ENCODE measurements at places on chromosomes 6 and 20.

DNA sequence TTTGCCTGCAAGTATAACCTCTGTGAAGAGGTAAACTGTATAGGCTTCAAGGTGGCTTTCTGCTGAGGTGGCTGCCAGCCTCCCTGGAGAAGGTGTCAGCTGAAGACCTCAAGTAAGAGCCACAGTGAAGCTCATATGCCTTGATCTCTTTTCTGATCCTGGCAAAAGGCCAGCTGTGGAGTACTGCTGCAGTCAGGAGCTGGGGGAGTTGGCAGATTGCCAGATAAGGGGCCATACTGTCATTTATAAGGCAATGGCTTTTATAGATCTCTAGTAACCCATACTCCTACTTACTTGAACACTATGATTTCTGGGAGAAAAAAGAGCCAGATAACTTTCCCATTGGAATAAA is 8.8 kb upstream of the CEP85L start:
- peak; percentile 53 for DNase-seq

DNA sequence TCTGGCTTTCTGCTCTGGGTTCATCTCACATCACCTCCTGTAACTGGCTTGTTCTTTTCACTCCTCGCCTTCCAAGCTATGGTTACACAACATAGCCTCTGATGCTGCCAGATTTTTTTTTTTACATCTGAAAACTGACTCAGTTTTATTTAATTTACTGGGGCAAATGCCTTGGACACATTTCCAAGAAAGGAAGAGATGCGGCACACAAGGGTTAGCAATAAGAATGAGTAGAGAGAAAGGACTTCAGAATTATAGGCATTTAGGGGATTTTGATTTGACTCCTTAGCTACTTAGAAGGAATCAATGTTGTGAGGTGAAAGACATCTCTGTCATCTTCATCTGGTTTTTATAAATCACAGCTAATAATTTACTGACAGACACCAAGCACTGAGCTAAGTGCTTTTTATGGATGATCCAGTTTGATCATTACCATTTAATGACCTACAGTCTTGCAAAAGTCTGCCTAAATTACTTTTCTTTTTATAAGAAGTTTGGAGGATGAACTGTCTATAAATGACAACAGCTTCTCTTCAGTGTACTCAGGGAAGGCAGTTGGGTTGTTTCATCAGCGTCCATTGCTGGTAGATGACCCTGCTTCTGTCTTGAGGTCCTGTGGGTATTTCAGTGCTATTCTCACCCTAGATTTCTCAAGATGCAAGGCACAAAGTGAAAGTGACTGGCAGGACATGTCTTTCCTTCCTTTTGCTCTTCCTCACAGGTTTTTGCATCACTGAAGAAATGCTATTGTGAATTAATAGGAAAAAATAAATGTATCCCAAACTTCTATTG is 31.1 kb downstream of the LAMA4 start:
- DNase-seq = no peak

DNA sequence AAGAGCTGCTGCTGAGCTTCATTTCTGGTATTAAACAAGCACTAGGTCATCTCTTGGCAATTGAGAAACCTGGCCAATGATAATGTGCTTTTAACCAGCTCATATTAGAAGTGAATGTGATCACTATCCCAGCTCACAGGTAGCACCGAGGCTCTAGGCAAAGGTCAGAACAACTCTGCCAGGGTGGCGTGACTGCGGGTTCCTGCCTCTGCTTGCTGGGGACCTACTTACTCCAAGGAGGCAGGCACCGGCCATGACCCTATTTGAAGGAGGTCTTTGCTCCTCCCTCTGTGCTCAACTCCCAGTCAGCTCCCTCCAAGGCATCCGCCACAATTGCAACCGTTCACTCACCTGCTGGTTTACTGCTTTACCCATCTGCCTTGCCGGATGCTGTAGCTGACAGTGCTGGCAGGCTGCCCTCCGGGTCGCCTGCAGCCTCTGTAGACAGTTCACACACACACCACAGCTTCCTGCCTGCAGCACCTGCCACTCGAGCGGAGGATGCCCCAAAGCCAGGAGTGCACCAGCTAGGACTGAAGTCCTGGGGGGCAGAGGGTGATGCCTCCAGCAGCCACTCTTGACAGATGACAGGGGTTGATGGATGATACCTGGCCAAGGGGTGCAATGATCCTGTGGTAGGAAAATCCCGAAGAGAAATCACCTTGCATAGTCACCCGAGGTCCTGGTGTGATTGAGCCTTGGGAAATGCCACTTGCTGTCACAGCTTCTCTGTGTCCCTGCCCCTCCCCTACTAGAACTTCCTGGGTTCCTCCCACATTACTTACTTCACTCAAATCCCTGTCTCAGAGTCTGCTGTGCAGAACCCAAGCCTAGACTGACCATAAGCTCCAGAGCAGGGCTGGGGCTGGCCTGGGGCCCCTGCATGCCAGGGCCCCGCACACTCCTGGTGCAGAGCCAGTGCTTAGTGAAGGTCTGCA is 8.8 kb upstream of the VSX1 start:
- peak; percentile 84 for DNase-seq

- DNase-seq = no peak
These were observed 121.2 kb downstream of the MAP3K7 start for GRCh38 chr6:90465686-90466085.

DNA sequence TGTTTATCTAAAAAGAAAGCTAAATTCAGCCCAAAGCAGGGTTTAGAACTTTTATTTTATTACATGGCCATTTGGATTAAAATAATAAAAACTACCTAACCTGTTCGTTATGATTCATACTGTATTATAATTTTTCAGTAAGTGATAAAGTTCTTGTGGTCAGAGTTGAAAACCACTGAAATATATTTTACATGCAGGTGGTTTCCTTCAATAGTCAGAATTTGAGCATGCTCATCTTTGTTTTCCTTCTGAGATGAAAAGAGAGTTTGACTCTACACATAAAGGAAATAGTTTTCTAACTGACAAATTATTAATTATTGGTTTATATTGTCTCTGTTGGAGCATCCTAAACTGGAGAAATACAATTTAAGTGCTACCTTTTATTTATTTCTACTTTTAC is 114.0 kb upstream of the FKBP1C start:
- DNase-seq = no peak

DNA sequence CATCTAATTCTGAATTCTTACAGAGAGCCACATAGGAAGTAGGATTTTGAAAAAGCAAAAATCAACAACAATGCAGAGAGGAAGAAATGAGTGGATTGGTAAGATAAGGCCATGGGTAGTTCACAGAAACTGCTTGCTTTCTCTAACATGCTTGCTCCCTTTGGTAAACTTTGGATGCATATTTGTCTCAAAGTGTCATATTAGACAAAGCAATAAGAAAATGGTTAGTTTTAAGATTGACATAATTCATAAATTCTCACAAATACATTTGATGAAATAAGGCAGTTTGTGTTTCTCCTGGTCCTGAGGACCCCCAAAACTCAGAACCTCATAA is 31.7 kb downstream of the UTRN start:
- no peak for DNase-seq

DNA sequence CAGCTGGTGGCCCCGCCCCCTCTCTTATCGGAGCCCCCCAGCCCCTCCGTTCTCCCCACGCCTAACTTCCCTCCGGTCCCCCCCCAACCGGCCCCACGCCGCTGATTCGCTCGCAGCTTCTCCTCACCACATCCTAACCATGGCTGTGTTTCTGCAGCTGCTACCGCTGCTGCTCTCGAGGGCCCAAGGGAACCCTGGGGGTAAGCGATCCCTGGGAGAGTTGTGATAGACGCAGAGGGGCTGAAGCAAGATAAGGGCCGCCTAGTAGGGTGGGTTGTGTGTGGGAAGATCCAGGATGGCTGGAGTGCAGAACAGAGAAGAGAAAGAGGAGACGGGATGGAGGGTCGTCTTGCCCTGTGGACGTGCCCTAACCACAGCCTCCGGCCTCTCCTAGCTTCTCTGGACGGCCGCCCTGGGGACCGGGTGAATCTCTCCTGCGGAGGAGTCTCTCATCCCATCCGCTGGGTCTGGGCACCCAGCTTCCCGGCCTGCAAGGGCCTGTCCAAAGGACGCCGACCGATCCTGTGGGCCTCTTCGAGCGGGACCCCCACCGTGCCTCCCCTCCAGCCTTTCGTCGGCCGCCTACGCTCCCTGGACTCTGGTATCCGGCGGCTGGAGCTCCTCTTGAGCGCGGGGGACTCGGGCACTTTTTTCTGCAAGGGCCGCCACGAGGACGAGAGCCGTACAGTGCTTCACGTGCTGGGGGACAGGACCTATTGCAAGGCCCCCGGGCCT is at the start of gene MPIG6B:
Gene MPIG6B, plus strand, starts transcription at position 129 of the 735 bp plus-strand sequence. Its CDS starts 11 bp downstream, at position 140.
- DNase-seq = no peak

DNA sequence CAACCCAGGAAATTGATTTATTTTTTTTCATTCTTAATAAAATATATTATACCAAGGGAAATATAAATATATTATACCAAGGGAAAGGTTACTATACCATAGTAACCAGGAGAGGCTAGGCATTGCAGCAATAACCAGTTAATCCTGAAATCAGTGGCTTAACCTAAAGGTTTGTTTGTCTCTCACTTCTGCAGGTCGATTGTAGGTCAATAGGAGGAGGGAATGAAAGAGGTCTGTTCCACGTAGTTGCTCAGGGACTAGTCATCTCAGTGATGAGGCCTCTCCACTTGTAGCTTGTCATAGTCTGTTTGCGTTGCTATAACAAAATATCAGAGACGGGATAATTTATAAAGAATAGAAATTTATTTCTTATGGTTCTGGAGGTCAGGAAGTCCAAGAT is 168.0 kb downstream of the GJA1 start:
- DNase-seq = no peak

Measured in activated gamma-delta T cell treated with Interleukin-2 at 50 U/mL for 16 hours (primary cell).